ENCODE measurements at places on chromosomes 7 and 10.

GRCh38 chr7:128939075-128939860 lies 1.5 kb downstream of the IRF5 start:
- DNase-seq = peak; percentile 54

- peak; percentile 53 for DNase-seq
Observed at GRCh38 chr7:141593134-141593533, 41.9 kb downstream of the AGK start.

GRCh38 chr7:28903730-28904577 lies 54.2 kb downstream of the TRIL start:
- no peak for DNase-seq

DNA sequence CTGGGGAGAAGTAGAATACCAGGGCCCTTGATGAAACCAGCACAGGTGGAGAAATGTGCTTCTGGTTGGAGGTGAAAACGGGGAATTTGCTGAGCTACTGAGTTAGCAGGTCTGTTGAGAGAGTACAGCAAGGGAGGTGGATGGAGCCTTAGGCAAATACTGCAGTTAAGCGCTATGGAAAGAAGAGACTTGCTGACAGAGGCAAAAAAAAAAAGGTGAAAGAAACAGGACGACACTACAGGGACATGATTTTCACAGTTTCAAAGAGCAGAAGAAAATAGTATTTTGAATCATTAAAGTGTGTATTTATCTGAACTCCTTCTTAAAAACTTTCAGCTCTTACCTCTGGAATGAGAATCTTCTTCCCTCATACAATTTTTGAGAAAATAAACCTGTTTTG lies 159.5 kb downstream of the DNAH11 start:
- no peak for DNase-seq

GRCh38 chr7:122454776-122455507 lies 150.4 kb upstream of the FEZF1 start:
- no peak for DNase-seq

- DNase-seq = no peak
Observed at GRCh38 chr10:78755063-78755701, 313.6 kb upstream of the ZMIZ1 start.

DNA sequence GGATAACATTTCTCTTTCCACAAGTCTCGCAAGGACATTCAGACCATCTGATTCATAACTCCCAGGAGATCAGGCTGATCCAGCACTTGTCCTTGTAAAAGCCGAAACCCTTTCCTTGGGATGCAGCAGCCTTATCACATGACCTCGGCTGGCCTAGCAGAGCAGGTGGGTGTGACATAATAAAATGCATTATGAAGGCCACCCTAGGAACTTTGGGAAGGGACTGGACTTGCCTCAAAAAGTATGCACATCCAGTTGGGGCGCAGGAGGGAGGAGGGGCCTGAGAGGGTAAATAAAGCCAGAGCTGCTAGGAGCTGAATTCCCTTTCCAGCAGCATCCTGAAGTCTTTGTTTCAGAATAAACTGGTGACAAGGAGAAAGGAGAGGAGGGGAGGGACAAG lies 260.8 kb downstream of the SNX13 start:
- DNase-seq = no peak

Data from Ammon's horn (tissue), 1 donor.